ENCODE measurements at places on chromosomes 16 and 17. TPM values are rescaled to one million over a fixed set of nuclear protein-coding genes. Genes with fewer than 3 reads are reported as not detected.

GRCh38 chr16:27333549-27333948 is 19.8 kb downstream of the IL4R start:
- no peak for DNase-seq

The TP53TG3F gene
- not detected for total RNA-seq

DNA sequence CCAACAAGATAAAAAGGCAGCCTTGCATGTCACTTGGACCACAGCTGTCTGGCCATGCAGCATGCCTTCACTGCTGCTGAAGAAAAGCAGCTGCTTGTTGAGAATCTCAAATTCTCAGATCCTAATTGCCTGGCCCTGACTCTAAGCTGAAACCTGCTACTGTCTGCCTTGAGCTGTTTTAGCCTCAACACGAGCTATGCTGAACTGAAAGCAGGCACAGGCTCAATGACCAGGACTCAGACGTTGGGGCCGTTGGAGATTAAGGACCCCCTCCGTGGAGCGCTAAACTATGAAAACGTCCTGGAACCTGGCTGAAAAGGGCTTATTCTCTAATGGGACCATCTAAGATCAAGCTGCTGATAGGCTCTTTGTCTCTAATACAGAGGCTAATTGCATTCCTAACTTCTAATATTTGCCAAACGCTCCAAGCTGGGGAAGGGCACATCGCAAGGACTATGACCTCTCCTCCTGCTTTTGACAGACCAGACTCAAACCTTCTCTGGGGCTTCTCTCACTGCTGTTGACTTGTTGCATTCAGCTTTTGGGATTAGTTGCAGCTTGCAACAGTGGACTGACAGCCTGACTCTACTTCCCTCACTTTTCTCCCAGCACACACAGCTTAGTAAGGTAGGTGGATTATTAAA is 4.6 kb upstream of the PLK1 start:
- no peak for DNase-seq

The TLCD3B gene
- total RNA-seq: 0.19 TPM

Measured in CD8-positive, alpha-beta T cell (primary cell).